Suppressor macrophage treated with lipopolysaccharide for 4 hours (primary cell): ENCODE measurements at places on chromosomes 1 and 21.

GRCh38 chr1:81682490-81682889 is 118.2 kb upstream of the ADGRL2 start:
- DNase-seq = no peak

DNA sequence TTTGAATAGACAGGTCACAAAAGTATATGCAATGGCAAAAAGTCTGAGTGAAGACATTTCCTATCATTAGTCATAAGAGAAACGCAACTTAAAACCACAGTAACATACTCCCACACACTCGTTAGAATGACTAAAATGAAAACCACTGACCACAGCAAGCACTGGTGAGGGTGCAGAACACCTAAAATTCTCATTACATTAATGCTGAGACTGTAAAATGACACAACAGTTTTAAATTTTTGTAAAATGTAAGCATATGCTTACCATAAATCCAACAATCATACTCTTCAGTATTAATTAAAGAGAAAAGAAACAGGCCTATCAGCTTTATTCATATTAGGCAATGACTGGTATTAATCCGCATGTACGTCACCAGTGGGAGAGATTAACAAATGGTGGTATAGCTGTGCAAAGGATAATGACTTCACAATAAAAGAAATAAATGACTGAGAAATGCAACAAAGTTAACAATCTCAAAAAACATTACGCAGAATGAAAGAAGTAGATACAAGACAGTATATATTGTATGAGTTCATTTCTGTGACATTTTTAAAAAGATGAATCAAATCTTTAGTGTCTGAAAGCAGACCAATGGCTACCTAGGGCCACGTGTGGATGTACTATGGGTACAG is 253.5 kb downstream of the AKT3 start:
- DNase-seq = peak; percentile 81

DNA sequence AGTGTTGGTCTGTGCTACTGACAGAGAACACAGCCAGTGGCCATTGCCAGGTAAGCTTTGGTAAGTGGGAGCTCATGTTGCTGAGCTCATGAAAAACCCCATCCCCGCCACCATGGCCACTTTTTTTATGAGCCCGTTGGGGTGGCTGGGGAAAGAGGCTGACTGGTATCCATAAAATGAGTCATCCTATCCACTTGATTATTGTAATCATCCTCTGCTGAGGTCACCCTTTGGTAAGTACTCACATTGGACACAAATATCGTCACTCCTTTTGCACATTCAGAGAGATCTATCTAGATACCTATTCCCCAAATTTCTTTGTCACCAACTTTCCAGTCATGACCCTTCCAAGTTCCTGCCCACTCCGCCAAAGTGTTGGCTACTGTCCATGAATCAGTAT is 22.0 kb downstream of the SLAMF7 start:
- DNase-seq = peak; percentile 19

DNA sequence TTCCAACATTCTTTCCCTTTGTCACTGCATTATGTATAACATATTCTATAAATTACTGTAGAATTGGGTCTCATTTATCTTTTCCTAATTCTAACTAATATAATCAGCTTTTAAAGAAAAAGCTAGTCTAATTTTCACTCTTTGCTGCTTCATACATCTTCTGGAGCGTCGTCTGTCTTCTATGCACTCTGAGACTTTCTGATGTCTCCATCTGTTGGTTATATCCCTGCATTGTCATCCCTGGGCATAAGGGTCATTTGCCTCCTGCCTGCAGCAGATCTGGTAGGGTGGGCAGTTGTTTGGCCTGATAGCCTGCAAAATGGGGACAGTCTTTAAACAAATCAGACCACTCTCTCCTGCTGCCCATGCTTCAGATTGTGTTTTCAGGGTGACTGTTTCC is 40.8 kb upstream of the DYNLT5 start:
- no peak for DNase-seq

- peak; percentile 13 for DNase-seq
Observed at GRCh38 chr21:38032082-38032801, 116.0 kb upstream of the KCNJ6 start.

DNA sequence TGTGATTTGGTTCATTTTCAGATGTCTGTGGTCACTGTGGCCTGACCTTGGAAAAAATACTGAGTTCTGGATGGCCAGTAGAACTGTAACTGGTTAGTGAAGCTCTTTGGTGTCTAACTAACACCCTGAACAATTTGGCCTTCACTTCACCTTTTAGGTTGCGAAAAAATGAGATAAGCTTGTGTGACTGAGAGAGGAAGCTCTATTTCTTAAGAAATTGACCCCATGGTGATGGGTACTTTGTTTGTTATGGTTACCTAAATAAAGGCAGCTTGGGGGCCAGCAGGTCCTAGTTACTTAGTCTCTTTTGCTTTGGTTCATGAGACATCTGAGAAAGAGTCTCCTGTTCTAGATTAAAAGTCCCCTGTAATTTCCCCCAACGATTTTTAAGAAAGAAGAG is 181.6 kb downstream of the ZNF326 start:
- peak; percentile 23 for DNase-seq

- no peak for DNase-seq
Observed at GRCh38 chr1:30522031-30523004, 201.1 kb downstream of the MATN1 start.

- DNase-seq = peak; percentile 41
Observed at GRCh38 chr1:186283374-186283773, 91.7 kb downstream of the TPR start.

DNA sequence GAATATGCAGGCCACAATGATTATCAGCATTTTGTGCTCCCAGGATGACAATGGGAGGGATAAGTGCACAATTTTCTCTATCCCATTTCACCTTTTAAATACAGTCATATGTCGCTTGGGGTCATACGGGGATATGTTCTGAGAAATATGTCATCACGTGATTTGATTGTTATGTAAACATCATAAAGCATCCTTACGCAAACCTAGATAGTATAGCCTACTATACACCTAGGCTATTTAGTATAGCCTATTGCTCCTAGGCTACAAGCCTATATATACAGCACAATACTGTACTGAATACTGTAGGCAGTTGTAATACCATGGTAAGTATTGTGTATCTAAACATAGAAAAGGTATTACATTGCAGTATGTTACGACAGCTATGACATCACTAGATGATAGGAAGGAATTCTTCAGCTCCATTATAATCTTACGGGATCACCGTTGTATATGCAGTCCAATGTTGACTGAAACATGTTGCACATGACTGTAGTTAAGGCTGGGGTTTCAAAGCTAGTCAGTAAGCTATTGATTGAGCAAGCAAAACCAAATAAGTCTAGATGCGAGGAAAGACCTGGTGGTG is 18.9 kb downstream of the RUSC1 start:
- DNase-seq = no peak

- no peak for DNase-seq
Observed at GRCh38 chr1:43549921-43550597, 19.4 kb downstream of the PTPRF start.

GRCh38 chr1:27153549-27153886 is 1.4 kb downstream of the SLC9A1 start:
- DNase-seq = no peak

- DNase-seq = no peak
Observed at GRCh38 chr1:41390166-41390565, 28.9 kb downstream of the FOXO6 start.

DNA sequence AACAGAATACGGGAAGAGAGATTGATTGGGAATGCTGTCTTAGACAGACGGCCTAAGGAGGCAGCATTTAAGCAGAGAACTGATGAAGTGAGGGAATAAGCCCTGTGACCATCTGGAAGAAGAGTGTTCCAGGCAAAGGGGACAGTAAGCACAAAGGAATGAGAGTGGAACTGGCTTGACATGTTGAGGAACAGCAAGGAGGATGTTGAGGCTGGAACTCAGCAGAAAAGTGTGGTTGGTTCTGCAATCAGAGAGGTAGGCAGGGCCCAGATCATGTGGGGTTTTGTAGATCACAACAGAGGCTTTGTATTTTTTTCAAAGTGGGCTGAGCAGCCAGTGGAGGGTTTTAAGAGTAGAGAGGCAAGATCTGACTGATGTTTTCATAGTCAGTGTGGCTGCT is 157.4 kb downstream of the DNM3 start:
- DNase-seq = no peak

DNA sequence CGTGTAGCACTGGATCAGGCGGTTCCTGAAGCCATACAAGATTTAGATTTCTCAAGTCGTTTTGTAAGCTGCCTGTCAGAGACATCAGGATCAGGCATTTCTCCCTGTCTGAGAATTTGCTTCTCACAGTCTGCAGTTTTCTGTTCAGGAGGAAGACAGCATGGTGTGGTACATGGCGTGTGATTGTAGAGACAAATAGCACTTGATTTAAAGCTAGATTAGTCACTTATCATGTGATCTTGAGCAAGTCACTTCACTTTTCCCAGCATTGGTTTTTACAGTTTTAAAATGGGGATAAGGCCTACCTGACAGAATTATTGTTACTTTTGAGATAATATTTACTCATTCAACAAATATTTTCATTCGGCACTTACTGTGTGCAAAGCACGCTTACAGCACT is 63.3 kb downstream of the AK4 start:
- DNase-seq = peak; percentile 46

- DNase-seq = no peak
Observed at GRCh38 chr1:39679821-39680220, 7.9 kb upstream of the NT5C1A start.

GRCh38 chr1:72326494-72326893 is 44.2 kb upstream of the NEGR1 start:
- no peak for DNase-seq

DNA sequence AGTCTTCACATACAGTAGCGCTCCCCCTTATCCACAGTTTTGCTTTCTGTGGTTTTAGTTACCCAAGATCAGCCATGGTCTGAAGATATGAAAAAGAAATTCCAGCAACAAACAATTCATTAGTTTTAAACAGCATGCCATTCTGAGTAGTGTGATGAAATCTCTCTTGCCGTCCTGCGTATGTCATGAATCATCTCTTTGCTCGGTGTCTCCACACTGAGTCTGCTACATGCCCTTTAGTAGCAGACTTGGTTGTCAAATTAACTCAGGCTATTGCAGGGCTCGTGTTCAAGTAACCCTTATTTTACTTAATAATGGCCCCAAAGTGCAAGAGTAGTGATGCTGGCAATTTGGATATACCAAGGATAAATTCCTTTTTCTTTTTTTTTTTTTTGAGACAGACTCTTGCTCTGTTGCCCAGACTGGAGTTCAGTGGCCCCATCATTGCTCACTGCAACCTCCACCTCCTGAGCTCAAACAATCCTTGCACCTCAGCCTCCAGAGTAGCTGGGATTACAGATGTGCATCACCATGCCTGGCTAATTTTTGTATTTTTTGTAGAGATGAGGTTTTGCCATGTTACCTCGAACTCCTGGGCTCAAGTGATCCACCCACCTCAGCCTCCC is 22.6 kb downstream of the PHACTR4 start:
- peak; percentile 78 for DNase-seq

DNA sequence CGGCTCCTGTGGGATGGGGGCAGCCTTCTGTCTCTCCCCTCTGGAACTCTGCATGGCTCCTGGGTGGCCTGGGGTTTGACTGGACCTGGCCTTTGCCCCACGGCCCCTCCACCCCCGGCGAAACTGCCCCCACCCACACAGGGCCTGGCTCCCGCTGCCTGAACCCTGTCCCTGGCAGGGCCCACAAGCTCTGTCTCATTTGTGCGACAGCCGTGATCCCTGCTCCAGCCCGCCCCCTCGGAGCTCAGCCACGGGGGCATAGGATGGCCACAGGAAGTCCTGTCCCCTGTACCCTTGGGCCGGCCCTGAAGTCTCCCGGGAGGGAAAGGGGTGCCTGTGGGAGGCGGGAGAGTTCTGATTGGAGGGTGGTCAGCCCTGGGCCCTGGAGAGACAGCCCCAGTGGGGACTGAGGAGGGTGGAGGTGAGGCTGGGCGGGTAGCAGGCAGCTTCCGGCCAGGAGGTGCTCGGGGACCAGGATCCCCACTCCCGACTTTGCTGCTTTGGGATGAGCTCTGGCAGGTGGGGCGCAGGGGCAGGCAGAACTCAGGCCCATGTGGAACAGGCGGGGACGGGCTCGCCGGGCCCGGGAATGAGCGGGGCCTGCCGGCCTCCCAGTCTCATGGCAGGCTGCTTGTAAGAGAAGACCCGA is 45.1 kb downstream of the SLX9 start:
- DNase-seq = no peak

DNA sequence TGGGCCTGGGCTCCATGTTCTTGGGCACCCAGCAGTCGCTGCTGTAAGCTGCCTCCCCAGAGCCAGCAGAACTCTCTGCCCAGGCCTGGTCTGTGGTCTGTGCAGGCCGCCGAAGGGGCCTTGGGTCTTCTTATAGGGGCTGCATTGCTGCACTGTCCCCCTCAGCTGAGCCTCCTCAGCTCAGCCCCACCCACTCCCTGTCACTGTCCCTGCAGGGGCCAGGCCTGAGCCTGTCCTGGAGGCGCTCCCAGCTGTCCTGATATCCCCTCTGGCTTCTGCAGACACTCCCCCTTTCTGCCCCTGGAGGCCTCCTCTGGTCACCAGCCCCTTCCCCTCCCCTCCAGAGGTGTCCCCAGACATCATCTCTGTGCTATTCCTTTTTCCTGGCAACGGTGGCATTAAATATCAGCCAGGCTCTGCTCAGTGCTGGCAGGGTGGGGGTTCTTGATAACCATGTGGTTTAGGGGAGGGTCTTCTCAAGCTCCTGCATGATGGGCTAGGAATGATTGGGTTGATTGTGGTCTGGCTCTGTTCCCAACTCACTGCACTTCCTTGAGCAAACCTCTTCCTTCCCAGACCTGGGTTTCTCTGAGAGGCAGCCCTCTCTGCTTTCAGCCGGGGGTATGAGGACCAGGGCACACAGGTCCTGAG is 3.7 kb upstream of the FOXO6 start:
- no peak for DNase-seq

DNA sequence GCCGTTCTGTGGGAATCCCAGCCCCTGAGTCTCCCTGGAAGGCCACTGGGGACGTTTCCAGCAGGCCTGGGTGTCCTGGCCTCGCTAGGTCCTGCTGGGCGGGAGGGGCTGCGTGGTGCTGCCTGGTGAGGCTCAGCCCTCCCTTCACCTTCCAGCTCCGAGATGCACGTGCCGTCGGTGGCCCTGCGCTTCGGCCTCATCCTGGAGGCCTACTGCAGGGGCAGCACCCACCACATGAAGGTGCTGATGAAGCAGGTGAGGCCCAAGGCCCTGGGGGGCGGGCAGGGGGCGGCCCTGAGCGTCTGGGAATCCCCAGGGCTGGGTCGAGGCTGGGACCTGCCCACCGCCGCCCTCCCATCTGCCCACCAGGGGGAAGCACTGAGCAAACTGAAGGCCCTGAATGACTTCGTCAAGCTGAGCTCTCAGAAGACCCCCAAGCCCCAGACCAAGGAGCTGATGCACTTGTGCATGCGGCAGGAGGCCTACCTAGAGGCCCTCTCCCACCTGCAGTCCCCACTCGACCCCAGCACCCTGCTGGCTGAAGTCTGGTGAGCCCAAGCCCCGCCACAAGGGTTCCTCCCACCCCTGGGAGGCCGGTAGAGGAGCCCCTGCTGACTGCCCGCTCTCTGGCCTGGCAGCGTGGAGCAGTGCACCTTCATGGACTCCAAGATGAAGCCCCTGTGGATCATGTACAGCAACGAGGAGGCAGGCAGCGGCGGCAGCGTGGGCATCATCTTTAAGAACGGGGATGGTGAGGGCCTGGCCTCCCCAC is 70.3 kb downstream of the PIK3CD start:
- DNase-seq = peak; percentile 20

GRCh38 chr1:213034713-213035112 is 16.3 kb upstream of the RPS6KC1 start:
- no peak for DNase-seq
